Hematopoietic multipotent progenitor cell treated with erythropoietin and hydrocortisone succinate and interleukin-3 and kit ligand, for 8 days (in vitro differentiated cells): ENCODE measurements at places on chromosomes 13 and 19.

DNA sequence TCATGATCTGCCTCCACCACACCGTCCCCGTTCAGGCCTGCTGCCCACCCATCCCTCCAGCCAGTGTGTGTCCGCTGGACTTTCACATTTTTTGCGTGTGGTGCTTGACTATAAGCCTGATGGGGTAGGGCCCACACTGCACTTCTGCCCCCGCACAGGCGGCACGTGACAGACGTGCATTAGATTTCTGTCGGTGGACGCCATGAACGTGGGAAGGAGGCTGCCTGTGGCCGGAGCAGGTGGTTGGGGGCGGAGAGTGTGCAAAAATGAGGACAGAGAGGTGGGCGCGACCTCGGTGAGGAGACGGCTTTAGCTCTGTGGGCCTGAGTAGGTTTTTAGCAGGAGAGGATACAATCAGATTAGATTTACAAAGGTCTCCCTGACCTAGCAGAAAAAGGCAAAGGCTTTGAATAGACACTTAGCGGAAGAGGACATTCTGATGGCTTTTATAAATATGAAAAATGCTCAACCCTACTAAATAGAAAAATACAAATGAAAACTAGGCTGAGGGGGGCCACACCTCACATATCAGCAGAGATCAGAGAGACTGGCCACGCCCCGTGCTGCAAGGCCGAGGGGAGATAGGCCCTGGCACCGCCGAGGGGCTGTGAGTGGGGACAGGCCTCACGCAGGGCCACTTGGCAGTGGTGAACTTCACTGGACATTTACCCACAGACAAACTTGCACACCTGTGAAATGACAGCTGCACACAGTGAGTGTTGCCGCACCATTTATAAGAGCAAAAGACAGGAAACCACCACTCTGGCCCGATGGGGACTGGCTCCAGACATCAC lies 25.4 kb downstream of the PAK4 start:
- DNase-seq: peak; percentile 74

DNA sequence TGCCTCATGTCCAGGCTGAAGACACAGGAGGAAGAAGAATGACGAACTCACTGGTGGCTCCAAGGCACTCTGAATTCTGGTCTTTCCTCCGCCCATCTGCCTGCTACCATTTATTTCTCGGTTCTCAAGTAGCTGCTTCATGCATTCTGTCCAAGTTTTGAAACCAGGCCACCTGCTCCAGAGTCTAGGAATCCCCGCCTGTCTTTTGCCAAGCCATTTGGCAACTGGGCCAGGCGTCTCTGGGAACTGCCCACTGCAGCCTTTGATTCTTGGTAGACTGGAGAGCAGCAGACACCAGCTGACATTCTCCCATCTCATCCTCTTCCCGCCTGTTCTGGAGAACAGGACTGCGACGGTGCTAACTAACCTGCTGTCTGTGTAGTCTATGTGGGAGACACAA lies 10.8 kb downstream of the SLC35E1 start:
- DNase-seq: no peak

DNA sequence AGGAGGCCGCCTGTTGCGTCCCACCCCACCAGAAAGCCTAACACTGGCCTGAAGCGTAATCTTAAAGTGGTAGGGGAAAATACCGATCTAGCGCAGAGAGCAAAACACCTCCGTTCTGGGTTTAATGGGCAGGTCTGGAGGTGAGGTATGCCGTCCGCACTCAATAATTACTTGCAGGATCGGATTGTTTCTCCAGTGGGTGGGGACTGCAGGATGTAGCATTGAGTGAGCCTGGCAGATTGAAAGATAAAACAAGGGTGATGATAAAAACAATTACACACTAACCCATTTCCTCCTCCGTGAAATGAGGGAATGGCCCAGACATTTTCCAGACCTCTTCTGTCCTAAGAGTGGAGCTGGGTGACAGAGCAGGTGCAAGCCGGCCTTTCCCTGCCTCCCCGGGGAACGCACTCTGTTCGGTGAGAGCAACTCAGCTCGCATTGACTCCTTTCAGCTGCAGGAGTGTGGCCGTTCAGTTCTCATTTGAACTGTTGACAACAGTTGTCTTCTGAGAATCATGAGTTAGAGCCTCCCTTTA lies 110.2 kb upstream of the DOCK9 start:
- DNase-seq: no peak

GRCh38 chr13:25871389-25872125 lies 180.3 kb downstream of the SHISA2 start:
- DNase-seq: no peak
